ENCODE measurements at places on chromosomes 6 and 20.
A peak's percentile ranks its signal among the peaks of the same experiment; 100 is the strongest.

DNA sequence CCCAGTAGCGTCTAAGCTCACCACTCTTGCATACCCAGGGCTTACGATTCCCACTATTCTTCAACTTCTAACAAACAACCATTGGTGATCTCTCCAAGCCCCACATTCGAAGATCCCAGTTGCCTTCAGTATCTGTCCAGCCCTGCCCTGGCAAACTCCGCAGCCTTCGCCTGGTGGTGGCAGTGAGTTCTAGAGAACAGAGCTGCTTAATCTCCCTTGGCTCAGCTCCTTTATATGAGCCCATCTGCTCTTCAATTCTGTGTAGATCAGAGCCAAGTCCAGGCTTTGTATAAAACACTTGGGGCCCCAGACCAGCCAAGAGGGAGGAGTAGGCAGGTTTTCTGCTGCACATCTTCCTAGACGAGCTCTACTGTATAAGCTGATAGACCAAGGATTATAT is 193.3 kb downstream of the PHACTR1 start:
- no peak for DNase-seq

- DNase-seq: no peak
These were observed 141.1 kb downstream of the SYNDIG1 start for GRCh38 chr20:24610341-24611115.

GRCh38 chr20:4470375-4470774 is 251.3 kb upstream of the PRND start:
- DNase-seq: no peak

- no peak for DNase-seq
These were observed 223.4 kb upstream of the GGTLC1 start for GRCh38 chr20:24211972-24212371.

- DNase-seq: no peak
These were observed 62.6 kb downstream of the IGF2R start for GRCh38 chr6:160031442-160031841.

- no peak for DNase-seq
These were observed 67.6 kb upstream of the BACH2 start for GRCh38 chr6:90364286-90364685.

- no peak for DNase-seq
These were observed 47.6 kb upstream of the HBS1L start for GRCh38 chr6:135102191-135102590.

- DNase-seq: no peak
These were observed 190.3 kb upstream of the POU3F2 start for GRCh38 chr6:98644063-98644462.

DNA sequence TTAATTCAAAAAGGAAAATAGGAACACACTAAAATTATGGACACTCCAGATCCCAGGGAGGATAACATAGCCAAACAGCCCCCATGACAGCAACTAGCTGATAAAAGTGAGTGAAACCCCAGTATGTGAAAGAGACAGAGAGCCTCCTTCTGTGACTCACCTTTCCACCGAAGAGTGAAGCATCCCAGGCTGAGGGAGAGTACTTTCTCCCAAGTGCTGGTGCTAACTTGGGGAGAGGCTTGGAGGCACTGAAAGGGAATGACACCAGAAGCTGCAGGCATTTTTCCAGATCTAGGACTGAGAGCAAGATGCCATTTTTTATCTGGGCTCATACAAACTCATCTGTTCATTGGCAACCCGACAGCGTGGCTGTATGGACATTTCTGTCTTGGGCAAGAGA is 339.8 kb downstream of the HTR1B start:
- no peak for DNase-seq

DNA sequence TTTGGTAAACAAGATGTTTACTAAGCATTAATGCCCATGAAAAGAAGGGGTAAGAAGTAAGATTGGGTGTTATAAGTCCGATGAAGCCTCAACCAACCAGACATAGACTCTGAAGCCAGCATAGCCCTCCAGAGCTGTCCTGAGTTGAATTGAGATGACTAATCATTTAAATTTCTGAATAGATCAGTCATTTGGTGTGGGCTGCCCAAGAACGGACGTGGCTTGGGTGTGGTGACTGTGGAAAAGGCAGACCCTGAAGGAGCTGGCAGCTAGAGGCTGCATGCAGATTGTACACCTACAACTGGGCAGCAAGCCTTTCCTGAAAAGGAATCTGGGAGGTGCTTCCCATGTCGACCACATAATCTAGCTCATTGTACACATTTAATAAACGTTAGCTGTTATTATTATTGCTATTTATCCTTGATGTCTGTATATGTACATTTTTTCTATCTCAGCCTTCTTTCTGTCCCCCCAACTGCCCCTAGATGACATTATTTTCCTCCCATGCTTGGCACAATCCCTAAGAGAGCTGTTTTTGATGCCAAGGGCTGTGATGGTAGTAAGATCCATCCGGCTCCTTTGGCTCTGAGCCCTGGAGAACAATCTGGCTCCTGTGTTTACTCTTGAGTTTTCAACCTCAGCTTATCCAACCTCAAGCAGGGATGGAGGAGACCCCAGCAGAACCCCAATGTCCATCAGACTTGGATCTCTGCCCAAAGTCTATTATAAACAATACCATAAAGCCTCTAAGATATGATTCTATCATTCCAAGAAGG is 57.6 kb upstream of the JAG1 start:
- no peak for DNase-seq

DNA sequence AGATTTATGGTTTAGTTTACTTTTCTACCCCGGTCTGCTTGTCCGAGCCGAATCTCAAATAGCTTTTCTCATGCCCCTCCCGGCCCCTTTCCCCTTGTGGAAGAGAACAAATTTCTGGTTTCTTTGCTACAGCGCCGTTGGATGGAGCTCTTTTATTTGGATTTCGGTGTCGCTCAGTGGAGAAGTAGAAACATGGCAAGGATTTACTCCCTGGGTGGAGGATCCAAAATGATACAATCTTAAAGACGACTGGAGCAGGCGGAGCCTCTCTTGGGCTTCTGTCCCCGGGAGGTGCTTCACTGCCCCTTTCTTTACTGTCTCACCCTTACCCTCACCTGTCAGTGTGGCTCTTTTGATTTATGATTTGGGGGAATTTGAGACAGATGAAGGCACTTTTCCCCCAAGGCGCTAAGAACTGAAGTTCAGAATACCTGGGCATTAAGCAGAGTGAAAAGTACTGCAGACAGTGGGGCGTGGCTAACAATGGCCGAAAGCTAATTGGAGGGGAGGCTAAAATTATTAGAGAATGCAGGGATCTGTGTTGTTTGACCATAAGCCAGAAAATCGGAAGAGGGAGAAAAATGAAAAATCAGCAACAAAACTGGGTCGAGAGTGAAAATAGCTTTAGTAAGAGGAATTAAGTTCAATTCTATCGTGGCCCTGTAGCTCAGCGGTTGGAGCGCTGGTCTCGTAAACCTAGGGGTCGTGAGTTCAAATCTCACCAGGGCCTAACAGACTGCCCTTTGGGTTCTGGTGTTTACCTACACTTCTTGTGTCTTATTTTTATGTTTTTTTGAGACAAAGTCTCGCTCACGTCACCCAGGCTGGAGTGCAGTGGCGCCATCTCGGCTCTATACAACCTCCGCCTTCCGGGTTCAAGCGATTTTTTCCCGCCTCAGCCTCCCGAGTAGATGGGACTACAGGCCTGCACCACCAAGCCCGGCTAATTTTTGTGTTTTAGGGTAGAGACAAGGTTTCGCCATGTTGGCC is 145.1 kb upstream of the ZNF184 start:
- DNase-seq: peak; percentile 44

GRCh38 chr6:39199976-39200375 is 29.3 kb downstream of the KCNK5 start:
- no peak for DNase-seq

DNA sequence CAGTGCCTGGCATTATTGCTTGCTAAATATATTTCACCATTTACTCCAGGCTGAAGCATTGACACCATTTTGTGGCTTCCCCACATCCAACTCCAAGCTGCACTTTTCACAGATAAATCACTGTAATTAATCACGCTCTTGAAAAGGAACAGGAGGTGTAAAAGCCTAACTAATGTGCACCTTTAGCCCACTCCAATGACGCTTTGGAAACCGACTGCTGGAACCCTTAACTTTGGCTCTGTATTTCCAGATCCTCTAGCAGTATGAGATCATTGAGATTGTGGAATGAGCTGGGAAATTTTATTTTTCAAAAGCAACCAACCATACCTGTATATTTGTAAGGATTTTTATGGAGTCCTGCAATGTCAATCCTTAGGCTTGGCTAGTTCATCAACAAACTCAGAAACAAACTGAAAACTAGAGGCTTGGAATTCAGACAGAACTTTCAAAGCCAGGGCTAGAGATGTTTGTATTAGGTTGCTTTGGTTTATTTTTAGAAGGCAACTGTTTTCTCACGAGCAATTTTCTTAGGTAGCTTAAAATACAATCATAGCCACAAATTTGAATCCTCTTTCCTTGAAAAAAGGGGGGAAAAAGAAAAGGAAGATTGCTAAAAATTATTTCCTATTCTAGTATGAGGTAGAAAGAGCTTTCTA is 52.8 kb upstream of the UTRN start:
- DNase-seq: no peak

DNA sequence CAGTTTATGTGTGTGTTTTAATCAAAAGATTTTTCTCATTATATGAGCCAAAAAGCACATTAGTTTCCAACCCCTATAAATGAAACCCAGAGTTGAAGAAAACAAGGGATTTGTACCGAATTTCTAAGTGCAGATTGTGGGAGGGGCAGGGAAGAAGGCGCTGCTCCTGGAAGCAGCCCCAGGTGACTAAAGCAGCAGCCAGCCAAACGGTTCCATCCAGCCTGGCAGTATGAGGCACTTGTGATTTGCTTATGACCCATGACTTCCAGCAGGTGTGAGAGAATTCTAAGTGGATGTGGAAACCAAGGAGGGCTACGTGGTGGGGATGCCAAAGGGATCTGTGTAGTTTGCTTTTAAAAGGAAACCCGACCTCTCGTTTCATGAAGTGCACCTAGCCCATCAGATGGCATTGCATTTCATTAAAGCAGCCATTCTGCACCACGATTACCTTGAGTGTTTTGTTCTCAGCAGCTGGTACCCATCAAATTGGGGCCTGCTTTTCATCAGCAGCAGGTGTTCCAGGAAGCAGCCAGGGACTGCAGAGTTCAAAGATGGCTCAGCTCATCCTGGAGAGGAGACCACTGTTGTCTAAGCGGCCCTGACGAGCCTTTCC is 79.1 kb downstream of the DTD1 start:
- DNase-seq: no peak

- DNase-seq: peak; percentile 40
These were observed 639 bp upstream of the RCAN2 start for GRCh38 chr6:46491628-46492547.

GRCh38 chr6:36678488-36679042 is at the start of gene CDKN1A:
TSS of gene CDKN1A (plus strand) at chr6:36678714. CDS start at chr6:36684102, 5,388 bp downstream.
- peak; percentile 86 for DNase-seq

Data from common myeloid progenitor, CD34-positive (primary cell).